GM12878 (cell line): ENCODE measurements at places on chromosomes 12 and 14.
A peak's percentile ranks its signal among the peaks of the same experiment; 100 is the strongest.

DNA sequence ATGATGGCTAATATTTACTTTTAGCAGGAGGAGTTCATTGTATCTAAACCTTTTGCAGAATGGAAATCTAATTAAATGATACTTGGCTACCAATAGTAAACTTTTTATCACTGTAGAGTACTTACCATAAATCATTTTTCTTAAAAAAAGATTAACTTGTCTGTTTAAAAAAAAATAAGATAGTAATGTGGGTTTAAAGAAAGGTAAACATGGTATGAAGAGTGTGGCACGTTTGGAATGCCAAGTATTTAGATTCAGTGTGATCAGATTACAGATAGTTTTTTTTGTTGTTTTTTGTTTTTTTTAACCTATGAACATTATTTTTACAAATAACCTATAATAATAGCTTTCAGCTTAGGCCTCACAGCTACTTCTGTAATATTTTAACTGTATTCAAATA lies 25.8 kb downstream of the KTN1 start:
- H3K36me3 ChIP-seq, result no peaks in the 10 kb centered on the region; the same call in 1 of the 2 replicates
- H3K27ac ChIP-seq, result no peak overlapping the region
- DNase-seq, result no peak
- no peaks in the 10 kb centered on the region for H3K27me3 ChIP-seq
- H3K4me3 ChIP-seq, result no peak overlapping the region

DNA sequence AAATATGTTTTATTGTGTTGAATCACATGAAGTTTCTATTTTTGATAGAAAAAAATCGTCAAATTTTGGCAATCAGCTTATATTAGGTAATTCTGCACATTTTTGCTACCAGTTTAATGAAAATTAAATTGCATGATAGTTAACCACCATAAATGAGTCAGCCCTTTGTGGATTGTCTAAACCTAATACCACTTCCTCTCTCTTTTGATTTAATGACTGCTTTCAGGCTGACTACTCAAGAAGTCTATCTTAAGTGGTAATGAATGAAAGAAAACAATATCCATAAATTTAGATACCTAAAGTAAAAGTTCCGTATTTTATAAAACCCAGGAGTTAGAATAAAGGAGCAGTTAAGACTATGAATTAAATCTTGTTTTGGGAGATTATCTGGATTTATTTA lies 450.5 kb downstream of the TMEM117 start:
- no peaks in the 10 kb centered on the region for H3K4me1 ChIP-seq
- no peaks in the 10 kb centered on the region for H3K27me3 ChIP-seq
- H3K27ac ChIP-seq, result no peak overlapping the region
- no peak overlapping the region for H3K4me3 ChIP-seq
- DNase-seq, result no peak

DNA sequence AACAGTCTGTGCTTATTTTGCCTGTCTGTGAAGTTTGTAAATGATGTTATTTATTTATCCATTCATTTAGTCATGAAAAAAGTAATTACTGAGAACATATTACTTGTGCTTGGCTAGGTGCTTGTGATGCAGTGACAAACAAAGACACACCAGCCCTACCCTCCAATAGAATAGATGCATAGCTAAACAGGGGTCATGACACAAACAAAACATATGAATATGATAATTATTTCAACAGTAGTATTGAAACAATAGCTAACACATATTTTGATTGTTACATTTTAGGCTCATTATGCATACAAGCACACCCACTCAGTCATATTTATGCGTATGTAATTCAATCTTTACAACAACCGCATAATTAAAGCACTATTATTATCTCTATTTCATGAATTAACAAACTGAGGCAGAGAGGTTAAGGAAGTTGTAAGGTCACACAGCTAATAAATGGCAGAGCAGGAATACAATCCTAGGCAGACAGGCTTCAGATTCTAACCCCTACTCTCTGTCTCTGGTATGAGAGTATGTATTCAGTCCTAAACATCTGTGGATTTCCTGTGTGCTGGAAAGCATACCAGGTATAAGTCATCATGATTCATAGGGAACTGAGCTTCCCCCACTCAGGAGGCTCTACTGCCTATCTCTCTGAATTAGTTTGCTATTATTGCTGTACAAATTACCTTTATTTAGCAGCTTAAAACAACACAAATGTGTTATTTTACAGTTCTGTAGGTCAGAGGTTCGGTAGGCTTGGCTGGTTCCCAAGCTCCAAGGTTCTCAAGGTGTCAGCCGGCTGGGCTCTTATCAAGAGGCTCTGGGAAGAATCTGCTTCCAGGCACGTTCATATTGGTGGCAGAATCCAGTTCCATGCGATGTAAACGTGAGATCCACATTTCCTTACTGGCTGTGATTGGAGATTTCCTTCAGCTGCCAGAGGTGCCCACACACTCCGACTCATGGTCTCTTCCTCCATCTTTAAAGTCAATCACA lies 509.4 kb downstream of the GALC start:
- H3K27ac ChIP-seq, result no peak overlapping the region

DNA sequence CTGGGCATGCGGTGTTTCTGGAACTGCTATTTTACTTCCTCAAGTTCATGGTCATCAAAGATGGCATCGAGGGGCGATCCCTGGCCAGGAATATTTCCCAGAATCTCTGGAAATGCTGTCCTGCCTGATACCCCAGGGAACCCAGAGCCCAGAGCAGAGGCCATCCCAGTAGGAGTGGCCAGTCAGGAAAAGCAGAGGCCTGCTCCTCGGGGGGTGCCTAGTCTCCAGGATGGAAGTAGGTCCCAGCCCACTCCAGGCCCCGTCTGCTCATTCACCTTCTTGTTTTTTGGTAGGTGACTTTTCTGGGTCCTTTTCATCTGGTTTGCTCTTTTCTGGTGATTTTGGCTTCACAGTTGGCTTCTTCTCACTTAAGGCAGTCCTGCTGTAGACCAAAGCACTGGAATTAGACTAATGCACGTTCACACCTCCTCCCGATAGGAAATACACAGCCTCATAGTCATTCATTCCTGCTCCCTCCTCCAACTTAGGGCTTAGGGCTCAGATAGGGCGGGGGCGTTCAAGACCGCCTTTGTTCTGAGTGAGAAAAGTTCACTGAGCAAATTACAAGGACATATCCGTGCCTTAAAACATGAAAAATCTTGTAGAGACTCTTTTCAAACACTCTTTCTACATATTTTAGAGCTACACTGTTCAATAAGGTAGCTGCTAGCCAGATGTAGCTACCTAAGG lies 51.1 kb downstream of the TRAFD1 start:
- H3K36me3 ChIP-seq, result peaks cover 18% of the 10 kb centered on the region
- H3K4me3 ChIP-seq, result no peak overlapping the region
- H3K4me1 ChIP-seq, result no peaks in the 10 kb centered on the region
- no peaks in the 10 kb centered on the region for H3K27me3 ChIP-seq

DNA sequence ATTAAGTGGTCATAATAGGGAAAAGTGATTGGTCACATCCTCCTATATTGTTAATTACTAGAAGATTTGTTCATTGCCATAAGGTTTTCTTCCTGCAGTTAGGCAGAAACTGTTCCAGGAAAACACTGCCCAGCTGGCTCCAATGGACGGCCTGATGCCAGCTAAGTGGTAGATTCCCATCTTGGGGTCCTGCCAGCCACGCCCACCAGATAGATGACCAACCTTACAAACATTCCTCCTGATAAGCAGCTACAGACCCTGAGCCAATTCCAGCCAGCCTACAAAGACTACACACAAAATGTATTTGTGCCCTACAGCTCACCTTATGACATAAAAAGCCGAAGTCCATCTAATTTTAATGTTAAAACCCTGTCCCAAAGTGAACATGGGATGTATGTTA lies 685.9 kb upstream of the USP15 start:
- H3K4me1 ChIP-seq, result no peaks in the 10 kb centered on the region
- H3K27ac ChIP-seq, result no peak overlapping the region
- H3K4me3 ChIP-seq, result no peak overlapping the region
- no peaks in the 10 kb centered on the region for H3K36me3 ChIP-seq

DNA sequence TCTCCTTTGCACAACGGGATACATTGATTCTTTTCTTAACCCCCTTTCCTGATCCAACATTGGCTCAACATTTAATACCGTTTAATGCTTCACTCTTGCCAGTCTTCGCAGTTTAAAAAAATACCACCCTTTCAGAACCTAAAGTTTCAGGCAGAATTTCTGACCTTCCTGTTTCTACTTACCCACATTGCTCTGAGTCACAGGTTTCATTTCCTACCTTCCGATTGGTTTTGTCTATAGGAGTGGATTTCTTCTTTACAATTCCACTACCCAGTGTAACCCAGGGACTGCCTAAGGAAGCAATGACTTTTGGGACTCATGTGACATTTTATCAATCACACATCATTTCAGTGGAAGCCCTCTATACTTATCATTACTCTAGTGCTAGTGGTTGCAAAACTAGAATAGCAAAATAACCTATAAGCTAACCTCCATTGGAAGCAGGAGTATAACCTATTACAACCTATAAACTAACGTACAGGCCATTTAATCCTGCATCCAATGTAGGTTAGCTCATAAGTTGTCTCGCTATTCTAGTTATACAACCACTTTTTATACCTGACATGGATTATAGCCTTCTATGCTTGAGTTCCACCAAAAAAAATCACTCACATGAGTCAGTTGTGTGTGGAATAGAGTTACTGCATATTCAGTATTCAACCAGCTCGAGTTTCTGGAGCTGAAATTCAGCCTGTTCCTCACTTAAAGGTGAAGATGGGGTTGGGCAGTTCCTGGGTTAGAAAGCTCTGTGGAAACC lies 64.9 kb upstream of the KITLG start:
- H3K4me1 ChIP-seq, result no peaks in the 10 kb centered on the region
- no peaks in the 10 kb centered on the region for H3K27me3 ChIP-seq
- H3K27ac ChIP-seq, result no peak overlapping the region
- H3K4me3 ChIP-seq, result no peak overlapping the region
- no peaks in the 10 kb centered on the region for H3K36me3 ChIP-seq

DNA sequence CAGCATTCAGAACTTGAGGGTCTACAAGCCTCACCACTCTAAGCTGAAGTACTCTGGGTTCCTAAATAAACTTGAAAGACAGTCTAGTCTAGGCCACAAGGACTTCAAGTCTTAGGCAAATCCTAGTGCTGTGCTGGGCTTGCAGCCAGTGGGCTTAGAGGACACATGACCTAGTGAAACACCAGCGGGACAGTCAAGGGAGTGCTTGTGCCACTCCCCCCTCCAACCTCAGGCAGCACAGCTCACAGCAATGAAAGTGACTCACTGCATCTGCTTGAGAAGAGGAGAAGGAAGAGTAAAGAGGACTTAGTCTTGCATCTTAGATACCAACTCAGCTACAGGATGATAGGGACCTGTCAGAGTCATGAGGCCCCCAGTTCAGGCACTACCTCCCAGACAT lies 438.1 kb downstream of the IPO8 start:
- H3K36me3 ChIP-seq, result no peaks in the 10 kb centered on the region
- no peak for DNase-seq
- no peaks in the 10 kb centered on the region for H3K27me3 ChIP-seq
- H3K4me1 ChIP-seq, result no peaks in the 10 kb centered on the region
- H3K27ac ChIP-seq, result no peak overlapping the region

DNA sequence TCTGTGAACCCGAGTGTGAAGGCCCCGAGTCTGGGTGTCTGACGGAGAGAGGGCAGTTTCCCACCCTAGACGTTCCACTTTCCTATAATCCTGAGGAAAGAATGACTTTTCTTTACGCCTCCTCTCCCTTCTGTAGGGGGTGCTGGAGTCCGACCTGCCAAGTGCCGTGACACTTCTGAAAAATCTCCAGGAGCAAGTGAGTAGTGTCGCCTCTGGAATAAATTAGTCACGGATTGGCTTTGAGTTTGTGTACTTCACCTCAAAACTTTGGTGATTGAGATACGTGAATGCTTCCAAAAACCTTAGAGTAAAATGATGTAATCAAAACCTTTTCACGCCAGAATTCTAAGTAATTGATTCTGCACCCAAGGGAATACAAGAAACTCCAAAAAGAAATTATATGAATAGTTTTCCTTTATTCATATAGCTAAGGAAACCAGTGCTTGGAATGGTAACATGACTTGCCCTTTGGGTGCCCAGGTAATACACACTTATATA lies 452 bp downstream of the NGDN start:
- H3K36me3 ChIP-seq, result no peaks in the 10 kb centered on the region
- no peaks in the 10 kb centered on the region for H3K27me3 ChIP-seq
- H3K4me3 ChIP-seq, result peak overlapping the region; percentile 88
- H3K4me1 ChIP-seq, result peaks cover 8% of the 10 kb centered on the region

- no peaks in the 10 kb centered on the region for H3K4me1 ChIP-seq
- no peak overlapping the region for H3K27ac ChIP-seq
- no peak overlapping the region for H3K4me3 ChIP-seq
- no peaks in the 10 kb centered on the region for H3K36me3 ChIP-seq
- DNase-seq, result no peak
- H3K27me3 ChIP-seq, result no peaks in the 10 kb centered on the region
These were observed 215.7 kb downstream of the SYT10 start for GRCh38 chr12:33223956-33224355.

DNA sequence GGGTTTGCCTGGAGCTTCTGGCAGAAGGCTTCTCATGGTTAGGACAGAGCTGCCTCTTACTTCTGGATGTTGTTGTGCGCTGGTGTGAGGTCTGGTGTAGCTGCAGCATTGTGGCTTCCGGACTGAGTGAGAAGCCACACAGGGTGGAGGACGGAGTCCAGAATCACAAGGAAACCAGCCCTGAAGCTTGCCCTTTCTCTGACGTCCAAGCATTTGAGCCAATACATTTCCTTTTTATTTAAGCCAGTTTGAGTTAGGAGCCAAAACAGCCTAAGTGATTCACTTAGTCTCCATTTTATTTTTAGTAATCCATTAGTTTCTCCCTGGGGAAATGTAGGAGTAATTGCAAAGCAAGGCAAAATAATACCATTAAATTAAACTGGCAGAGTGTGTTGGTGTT lies 402.4 kb upstream of the RGS6 start:
- H3K4me3 ChIP-seq, result no peak overlapping the region
- H3K36me3 ChIP-seq, result peaks cover 2% of the 10 kb centered on the region; the same call in 1 of the 2 replicates
- DNase-seq, result no peak
- H3K27me3 ChIP-seq, result no peaks in the 10 kb centered on the region

- no peaks in the 10 kb centered on the region for H3K27me3 ChIP-seq
- DNase-seq, result no peak
- no peaks in the 10 kb centered on the region for H3K36me3 ChIP-seq
- no peaks in the 10 kb centered on the region for H3K4me1 ChIP-seq
- no peak overlapping the region for H3K4me3 ChIP-seq
These were observed 6.4 kb downstream of the FOXA1 start for GRCh38 chr14:37588667-37588955.

DNA sequence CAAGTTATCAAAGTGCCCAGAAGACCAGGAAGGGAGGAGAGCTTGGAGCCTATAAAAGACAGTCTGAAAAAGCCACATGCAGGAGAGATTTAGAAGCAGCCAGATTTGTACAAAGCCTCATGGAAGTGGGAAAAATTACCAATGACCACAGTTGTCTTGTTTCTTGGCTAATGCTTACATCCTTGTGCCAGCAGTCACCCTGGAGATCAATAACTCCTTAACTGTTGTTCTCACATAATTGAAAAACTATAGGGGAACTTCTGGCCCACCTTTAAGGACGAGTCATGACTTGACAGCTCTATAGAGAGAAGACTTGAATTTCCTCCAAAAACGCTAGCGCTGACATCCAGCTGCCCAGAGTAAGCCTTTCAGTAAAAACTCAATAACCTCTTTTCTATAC lies 313.1 kb downstream of the GALC start:
- no peaks in the 10 kb centered on the region for H3K36me3 ChIP-seq
- H3K27ac ChIP-seq, result no peak overlapping the region
- H3K4me3 ChIP-seq, result no peak overlapping the region
- DNase-seq, result no peak
- H3K4me1 ChIP-seq, result no peaks in the 10 kb centered on the region
- H3K27me3 ChIP-seq, result no peaks in the 10 kb centered on the region

GRCh38 chr12:122322501-122322900 lies 56.2 kb upstream of the VPS33A start:
- H3K27ac ChIP-seq, result no peak overlapping the region
- H3K4me3 ChIP-seq, result no peak overlapping the region
- H3K36me3 ChIP-seq, result peaks cover 2% of the 10 kb centered on the region
- DNase-seq, result no peak

- no peak for DNase-seq
- no peaks in the 10 kb centered on the region for H3K27me3 ChIP-seq
- H3K4me1 ChIP-seq, result no peaks in the 10 kb centered on the region
These were observed 215.5 kb downstream of the AEBP2 start for GRCh38 chr12:19654650-19655376.
